ENCODE measurements at places on chromosomes 4 and X.
A peak's percentile ranks its signal among the peaks of the same experiment; 100 is the strongest.

DNA sequence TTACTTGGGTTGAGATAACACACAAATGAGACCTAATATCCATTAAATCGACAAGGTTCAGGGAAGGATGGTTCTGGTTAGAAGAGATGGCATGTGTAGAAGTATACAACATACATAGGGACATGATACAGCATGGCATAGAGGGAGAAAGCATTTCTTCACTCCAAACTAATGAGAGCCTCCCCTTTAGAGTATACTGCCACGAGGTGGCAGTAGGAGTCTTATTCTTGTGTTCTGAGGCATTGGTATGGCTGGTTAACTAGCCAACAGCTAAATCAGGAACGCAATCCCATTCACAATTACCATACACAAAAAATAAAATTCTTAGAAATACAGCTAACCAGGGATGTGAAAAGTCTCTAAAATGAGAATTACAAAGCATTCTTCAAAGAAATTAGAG, 29.1 kb upstream of the TRO start:
- DNase-seq: peak; percentile 83

- no peak for DNase-seq
Observed at GRCh38 chrX:47633689-47634590, 4.2 kb upstream of the CFP start.

GRCh38 chr4:38738940-38739803, 43.6 kb downstream of the TLR10 start:
- no peak for DNase-seq

DNA sequence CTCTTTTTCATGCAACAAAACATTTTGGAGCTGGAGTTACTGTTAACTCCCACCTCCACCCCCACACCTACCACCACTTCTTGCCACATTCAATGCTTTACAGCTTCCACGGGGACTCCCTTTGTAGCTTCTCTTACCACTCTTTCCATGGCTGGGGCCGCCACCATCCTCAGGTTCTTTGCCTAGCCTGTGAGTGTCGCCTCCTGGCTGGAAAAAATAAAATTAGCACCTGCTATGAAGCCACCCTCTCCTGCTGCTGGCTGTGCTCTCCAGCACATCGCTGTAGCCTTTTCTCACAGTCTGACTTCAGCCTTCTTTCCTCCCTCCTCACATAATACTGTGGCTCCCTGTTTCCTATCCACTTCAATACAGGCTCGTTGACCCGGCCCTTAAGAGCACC, 114.4 kb downstream of the FRAS1 start:
- no peak for DNase-seq

DNA sequence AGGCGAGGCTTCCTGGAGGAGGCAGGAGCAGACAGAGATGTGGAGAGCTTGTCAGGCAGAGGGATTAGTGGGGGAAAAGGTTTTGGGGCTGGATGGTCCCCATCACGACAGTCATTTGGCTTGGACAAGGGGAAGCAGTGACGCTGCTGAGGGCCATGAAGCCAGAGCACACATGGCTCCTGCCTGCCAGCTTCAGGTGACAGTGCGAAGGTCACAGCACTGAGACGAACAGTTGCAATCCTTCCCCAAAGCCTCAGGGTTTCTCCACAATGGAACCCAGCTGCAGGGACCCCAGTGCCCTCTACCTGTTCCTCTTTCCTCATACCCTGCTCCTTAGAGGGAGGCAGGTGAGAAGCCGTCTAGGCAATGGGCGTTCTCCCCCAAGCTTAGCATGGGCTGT, 110.3 kb downstream of the DRD5 start:
- no peak for DNase-seq

DNA sequence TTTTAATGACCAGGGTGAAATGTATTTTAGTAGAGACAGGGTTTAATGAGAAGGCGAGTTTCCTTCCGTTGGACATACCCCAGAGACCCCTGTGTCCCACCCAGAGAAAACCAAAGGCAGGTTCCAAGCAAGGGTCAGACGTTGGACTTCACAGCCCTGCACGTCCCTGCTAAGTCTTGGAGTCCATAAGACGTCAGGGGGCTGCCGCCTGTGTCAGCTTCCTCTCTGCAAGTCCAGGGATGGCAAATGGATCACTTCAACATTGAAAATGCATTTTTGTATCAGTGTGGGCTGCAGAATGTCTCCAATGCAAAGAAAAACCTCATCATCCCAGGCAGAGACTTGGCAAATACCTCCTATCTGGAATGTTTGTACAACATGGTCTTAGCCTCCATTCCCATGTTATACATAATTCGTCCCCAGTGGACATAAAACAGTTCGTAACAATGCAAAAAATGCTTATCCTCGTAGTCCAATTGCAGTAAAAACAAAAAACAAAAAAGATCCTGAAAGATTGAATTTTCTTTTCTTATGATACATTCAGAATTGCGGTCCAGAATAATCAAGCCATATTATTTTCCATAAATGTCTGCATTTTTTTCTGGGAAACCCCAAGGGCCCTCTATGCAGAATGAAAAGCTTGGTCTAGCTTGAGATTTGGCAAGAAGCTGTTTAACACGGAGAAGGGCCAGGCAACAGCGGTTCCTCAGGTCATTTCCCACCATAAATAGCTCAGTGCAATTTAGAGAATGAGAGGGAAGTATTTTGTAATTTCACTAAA, 190.9 kb downstream of the SHOX start:
- DNase-seq: no peak

- DNase-seq: peak; percentile 51
Observed at GRCh38 chr4:185005219-185005819, 13.0 kb upstream of the HELT start.

DNA sequence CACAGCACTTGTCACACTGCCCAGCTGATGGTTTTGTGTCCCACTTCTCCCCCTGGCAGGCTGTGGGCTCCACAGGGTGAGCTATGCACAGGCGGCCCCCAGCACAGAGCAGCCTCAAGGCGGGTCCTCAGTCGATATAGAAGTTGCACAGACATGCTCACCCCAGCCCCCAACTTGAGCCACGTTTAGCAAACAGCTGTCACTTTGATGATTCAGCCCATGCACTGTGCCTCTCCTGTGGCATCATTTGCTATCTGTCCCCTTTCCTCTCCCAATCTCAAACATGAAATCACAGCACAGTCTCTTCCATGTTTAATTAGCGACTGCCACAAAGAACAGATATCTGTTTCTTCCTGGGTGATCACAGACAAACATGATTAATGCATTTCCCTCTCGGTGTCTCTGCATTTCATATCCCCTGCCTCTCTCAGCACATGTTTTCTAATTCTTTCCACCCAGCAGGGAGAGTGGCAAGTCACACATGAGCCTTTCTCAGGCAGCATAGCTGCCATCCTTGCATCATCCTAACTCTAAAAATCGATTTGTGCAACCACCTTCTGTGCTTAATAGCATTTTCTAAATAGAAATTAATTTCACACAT, 204.9 kb downstream of the EVC2 start:
- no peak for DNase-seq

DNA sequence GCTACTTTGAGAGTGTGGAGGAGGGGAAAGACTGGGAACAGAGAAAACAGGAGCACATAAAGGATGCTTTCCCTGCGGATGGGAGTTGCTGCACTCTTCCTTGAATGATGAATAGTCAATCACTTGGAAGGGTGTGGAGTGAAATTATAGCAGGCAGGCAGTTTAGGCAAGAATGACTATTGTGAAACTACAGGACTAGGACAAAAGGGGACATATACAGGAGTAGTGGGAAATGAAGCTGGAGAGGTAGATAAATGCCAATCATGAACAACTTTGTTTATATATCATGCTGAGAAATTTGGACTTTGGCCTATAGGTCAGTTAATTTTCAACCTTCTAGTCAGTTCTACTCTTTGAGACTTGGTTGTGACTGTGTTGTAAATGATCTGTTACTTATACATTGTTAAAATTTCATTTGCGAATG, 76.9 kb downstream of the PAQR3 start:
- no peak for DNase-seq

DNA sequence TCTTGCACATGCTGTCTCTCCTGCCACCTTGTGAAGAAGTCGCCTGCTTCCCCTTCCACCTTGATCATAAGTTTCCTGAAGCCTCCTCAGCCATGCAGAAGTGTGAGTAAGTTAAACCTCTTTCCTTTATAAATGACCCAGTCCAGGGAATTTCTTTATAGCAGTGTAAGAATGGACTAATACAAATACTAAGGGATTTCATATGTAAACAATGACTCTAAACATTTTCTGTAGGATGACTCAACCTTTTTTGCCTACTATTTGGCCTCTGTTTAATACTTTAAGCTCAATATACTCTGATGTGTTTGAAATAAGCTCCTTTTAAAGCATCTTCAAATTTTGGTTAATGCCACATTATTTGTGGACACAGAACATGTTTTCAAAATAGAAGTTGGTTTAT, 813.5 kb upstream of the SLIT2 start:
- DNase-seq: no peak

DNA sequence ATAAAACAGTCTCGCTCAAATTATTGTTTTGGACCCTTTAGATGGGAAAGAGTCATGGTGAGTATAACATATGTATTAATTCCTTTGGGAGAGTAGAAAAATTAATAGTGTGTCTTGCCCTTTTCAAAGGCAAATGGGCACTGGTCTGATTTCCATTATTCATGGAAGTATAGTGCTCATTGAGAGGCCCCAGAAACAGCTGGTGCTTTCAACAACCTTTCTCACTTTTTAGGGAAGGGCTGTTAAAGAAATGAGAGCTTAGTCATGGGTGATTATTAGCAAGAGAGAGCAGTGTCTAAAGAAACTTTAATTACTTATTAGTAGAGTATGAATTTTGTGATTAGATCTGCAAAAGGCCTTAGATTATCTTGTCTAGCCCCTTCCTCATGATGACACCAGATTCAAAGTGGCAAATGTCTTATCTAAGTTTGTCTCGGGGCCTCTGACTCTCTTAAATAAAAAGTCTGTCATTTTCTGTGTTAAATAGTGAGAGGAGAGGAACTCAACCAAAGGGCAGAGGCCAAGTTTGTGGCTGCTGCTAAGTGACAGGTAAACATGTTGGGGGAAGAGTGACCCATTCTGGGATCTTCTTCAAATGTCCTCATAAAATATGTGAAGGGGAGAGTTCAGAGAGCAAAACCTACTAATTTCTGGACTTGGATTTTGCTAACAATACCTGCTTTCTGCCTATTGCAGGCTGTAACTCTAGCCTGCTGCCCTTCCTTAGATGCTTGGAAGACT, 110.6 kb downstream of the REPS2 start:
- DNase-seq: no peak

- no peak for DNase-seq
Observed at GRCh38 chrX:13903405-13903804, 86.5 kb upstream of the GPM6B start.

DNA sequence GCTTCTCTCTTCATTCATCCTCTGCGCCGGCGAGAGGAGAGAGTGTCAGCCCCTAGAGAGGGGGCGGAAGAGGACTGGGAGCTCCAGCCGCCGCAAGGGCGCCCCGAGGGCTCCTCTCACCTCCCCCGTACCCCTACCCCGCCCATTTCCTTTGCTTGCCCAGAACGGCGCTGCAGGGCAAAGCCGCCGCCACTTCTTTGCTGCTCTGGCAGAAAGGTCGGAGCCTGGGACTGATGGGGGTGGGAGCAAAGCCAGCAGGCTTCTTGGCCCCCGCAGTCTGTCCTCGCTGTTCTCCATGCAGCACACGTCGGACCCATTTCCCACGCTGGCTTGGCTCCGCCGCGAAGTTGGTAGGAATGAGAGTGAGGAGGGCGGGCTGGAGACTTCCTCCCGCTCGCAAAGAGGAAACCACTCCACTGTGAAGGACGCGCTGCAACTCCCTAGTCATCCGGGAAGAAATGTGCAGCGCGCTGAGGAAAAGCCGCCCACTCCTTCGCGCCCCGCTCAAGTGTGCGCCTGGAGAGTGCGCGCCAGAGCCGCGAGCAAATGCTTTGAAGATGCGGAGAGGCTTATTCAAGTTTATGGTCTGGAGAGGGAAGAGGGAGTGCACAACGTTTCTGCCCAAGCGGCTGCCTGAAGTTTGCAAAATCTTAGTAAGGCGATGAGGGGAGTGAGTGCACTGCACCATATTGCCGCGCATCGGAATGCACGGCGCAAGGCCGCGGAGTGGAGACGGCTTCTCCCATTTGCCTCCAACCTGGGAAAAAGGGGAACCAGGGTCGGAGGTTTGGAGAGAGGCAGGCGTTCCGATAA, 2.8 kb upstream of the PCDH7 start:
- DNase-seq: no peak

DNA sequence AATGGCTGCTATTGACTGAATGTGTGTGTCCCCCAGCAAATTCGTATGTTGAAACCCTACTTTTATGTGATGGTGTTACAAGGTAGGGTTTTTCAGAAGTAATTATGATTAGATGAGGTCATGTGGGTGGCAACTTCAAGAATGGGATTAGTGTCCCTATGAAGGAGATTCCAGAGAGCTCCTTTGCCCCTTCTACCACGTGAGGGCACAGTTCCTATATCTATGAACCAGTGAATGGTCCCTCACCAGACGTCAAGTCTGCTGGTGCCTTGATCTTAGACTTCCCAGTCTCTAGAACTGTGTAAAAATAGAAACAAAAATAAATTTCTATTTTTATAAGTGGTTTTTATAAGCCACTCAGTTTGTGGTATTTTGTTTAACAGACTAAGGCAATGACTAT, 1137.6 kb upstream of the IGFBP7 start:
- DNase-seq: peak; percentile 36

GRCh38 chrX:119871599-119872395, at the start of the genes NDUFA1 and RNF113A:
Gene NDUFA1 (plus strand): TSS chrX:119871832. CDS start chrX:119871912, 80 bp downstream.
Gene RNF113A (minus strand): TSS chrX:119871733. CDS start chrX:119871613, 120 bp downstream.
- DNase-seq: peak; percentile 76

- no peak for DNase-seq
Observed at GRCh38 chr4:164876700-164877324, at the start of gene APELA. Gene APELA (plus strand): TSS chr4:164877178. CDS start chr4:164877332, 154 bp downstream.

GRCh38 chrX:15416133-15416993, 32.1 kb upstream of the VEGFD start:
- no peak for DNase-seq

- no peak for DNase-seq
Observed at GRCh38 chr4:73036123-73036522, 33.4 kb downstream of the COX18 start.

DNA sequence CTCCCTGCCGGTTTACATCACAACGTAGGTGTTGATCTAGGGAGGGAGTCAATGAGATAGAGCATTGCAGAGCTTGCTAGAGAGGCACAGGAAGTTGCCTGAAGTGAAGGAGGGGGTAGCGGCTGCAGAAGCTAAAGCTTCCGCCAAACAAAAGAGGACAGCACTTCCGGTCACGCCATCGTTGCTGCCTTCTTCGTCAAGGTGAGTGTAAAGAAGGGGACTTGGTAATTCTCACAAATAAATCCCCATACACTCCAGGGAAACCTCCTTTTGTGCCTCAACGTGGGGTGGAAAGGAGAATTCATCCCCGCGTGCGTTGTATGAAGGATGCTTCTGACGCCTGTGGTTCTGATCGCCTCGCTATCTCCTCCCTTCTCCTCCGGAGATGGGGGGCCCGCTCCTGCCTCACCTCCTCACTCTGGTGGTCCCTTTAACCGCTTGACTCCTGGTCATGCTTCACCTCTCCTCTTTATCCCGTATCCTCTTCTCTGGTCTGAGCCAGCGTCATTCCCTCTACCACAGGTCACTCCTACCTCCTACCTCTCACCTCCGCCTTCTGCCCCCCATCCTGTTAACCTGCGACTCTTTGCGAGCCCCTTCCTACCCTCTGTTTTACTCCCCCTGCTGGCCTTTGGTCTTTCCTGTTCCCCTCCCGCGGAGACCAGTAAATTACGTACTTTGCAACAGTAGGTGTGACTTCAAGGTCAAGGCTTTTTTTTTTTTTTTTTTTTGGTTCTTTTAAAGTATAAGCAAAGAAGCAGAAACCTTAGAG, 59.9 kb downstream of the GSPT2 start:
- DNase-seq: peak; percentile 50

GRCh38 chrX:21843179-21843578, 3.8 kb downstream of the MBTPS2 start:
- DNase-seq: no peak
